ENCODE measurements at places on chromosomes 1 and 21. TPM values are rescaled to one million over a fixed set of nuclear protein-coding genes. Genes with fewer than 3 reads are reported as not detected.

DNA sequence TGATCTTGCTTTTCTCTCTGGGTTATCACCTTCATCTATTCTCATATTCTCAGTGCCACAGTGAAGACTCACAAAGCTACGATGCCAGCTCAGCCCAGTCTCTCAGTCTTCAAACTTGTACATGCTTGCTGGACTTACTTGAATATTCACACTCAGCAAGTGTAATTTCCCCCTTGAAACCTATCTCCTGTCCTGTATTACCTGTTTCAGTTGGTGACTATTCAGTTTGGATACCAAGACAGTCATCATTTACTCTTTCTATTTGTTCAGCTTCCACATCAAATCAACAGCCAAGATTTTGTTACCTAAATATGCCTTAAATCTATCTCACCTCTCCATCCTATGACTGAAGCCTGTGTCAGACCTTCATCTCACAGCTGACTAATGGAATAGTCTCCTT, 209.7 kb downstream of the LRRC7 start:
- no peak for DNase-seq

- DNase-seq, result no peak
Observed at GRCh38 chr1:117118137-117118536, 3.4 kb downstream of the TRIM45 start.

GRCh38 chr1:110800079-110800478, 72.9 kb upstream of the CD53 start:
- no peak for DNase-seq

- DNase-seq, result no peak
Observed at GRCh38 chr1:39436842-39437241, 54.6 kb upstream of the BMP8A start.

Gene BATF3
- 1.2 TPM for total RNA-seq

Gene BRINP3
- total RNA-seq, result not detected

Gene NUP133
- total RNA-seq, result 14.4 TPM

Gene AMY2A
- not detected for total RNA-seq

Gene FOXD3
- total RNA-seq, result not detected

Gene DLGAP3
- not detected for total RNA-seq
